ENCODE measurements at places on chromosomes 3 and 15. TPM values are rescaled to one million over a fixed set of nuclear protein-coding genes. Genes with fewer than 3 reads are reported as not detected.

DNA sequence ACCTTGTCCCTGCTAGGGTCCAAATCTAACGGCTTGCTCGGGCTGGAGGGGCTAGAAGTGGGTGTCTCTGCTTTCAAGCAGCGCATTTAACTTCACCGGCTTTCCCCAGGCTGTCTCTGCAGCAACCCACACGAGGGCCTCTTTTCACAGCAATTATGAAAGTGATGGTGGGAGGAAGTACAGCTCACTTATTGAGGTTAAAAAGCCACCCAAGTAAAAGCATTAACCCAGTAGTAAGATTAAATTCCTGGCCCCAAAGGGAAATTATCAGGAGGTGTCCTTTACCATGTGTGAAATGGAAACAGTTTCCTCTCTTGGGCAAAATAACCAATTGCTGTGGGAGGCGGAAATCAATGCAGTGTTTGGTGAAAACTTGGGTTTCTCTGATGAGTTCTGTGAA is 41.1 kb downstream of the NGRN start:
- peaks cover 14% of the 10 kb centered on the region for H3K4me1 ChIP-seq
- no peaks in the 10 kb centered on the region for H3K36me3 ChIP-seq
- peak overlapping the region; percentile 22 for H3K27ac ChIP-seq
- no peak for DNase-seq
- no peaks in the 10 kb centered on the region for H3K27me3 ChIP-seq
- peak overlapping the region; percentile 52 for H3K4me3 ChIP-seq

DNA sequence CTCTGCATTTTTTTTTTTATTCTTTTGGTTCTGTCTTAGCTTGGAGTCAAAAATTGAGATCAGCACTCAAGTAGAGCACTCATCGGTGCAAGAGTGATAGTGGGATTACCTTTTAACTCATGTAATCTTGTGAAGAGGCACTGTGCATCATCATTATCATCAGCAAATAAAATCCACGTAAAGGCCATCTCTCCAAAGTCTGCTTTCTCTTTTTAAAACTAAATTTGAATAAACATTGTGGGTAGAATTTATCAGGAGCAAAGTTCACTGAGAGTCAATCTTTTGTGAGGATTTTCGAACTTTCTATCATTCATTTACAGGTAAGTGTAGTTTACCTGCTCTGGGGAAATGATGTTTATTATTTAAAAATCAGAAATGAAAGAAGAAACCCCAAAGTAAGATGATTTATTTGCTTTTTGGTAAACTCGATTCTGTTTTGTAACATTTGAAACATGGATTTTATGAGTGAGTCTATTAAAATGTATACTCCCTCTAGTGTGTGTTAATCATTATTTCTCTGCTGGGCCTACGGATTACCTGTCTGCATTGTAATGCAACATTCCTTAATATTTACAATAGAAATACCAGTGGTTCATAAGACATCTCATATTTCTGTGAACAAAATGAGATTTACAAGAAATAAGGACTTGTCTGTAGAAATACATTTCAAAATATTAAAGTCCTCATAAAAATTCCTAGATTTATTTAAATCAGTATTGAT is 327.7 kb upstream of the NAALADL2 start:
- no peak for DNase-seq
- H3K27me3 ChIP-seq = no peaks in the 10 kb centered on the region

- H3K27ac ChIP-seq = no peak overlapping the region
- DNase-seq = no peak
- H3K4me1 ChIP-seq = peaks cover 14% of the 10 kb centered on the region
- peaks cover 43% of the 10 kb centered on the region for H3K27me3 ChIP-seq
- H3K4me3 ChIP-seq = no peak overlapping the region
- H3K36me3 ChIP-seq = no peaks in the 10 kb centered on the region
Measured at GRCh38 chr15:73694419-73694818, 10.2 kb downstream of the CD276 start.

DNA sequence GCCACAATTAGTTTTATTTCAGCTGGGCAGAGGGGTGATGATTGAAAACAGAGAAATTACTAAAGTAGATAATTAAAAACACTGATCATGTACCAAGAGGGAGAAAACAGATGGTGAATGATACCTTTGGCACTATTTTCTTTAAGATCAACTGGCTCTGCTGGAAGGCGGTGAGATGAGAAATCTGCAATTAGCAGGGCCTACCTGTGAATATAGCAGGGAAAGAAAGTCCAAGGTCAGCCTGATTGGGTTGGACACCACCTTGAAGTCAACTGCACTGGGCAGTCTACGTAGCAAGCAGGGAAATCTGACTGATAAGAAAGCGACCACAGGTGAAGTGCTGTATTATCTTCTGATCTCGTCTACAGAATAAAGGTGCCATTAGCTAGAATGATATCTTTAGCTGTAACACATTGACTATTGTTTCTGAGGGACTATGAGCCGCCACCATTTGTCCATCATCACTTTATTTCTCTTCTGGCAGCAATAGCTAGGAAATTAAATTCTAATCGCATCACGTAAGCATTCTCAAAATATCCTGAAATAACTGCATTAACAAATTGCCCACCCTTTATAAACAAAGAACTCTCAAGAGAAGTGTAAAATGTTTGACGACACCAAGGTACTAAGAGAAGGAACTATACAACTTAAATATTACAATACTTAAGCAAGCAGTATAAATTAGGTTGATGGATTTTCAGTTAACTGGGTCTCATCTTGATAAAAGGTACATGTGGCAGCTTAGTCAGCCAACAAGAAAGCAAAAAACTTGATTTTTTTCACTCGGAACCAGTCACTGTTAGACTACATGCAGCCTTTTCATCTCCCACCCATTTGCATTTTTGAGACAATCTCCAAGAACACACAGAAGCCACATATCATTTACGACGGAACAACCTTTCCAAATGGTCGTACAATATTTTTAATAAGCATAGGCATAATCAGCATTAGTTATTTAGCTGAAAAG is 1.3 kb downstream of the NEDD4 start:
- no peak for DNase-seq
- no peak overlapping the region for H3K27ac ChIP-seq
- peaks cover 21% of the 10 kb centered on the region for H3K4me1 ChIP-seq
- peak overlapping the region; percentile 94 for H3K4me3 ChIP-seq

DNA sequence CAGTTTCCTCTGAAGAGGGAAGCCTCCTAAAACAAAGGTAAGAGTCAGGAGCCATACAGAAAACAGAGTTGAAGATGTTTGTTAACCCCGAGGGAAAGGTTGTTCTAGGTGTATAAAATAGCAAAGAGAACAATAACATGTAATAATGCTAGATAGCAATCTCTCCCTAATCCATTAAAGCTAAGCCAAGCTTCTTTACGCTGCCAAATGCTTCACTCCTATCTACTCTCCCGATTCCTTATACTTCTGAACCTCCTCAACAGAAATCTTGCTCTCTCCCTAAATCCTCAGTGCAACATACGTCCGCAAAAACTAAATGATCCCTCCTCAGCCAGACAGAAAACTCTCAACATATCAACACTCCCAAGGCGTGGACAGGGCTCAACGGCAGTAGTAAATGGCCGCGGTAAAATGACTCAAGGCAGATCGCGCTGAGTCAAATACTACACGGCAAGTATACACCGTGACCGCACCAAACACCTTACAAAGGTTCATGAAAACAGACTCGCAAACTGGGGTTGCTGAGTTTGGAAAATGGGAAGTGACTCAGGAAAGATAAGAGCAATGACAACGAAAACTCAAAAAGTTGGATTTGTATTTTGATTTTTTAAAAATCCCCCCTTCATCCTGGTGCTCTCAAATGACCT is 682 bp downstream of the CLDND1 start:
- peak; percentile 65 for DNase-seq
- H3K36me3 ChIP-seq = peaks cover 1% of the 10 kb centered on the region
- peaks cover 41% of the 10 kb centered on the region for H3K4me1 ChIP-seq
- H3K4me3 ChIP-seq = peak overlapping the region; percentile 90

DNA sequence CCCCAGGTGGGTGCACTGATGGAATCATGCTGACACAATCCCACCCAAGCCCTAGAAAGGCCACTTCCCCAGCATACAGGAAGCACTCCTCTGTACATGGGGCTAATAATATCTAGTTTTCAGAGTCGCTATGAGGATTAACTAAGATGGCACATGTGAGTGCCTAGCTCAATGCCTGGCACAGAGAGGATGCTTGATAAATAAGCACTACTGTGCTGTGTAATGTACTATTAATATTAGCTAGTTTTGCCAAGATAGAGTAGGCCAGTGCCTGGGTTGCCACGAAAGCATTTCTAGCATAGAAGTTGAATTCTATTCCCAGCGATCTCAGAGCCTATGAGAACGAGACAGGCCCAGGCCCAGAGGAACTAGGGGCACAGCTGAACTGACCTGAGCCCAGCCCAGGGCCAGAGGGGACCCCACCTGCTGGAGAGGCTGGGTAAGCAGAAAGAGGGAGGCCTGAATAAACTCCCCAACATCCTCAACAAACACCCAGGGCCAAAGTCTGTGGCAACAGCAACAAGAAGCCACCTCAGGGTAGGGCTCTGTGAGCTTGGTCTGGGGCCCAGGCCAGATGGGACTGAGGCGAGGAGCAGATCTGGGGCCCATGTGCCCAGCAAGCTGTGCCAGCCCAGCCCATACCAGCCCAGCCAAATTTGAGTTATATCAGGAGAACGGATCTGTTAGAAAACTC is 7.6 kb upstream of the SEMA7A start:
- H3K27ac ChIP-seq = no peak overlapping the region
- peaks cover 9% of the 10 kb centered on the region for H3K4me1 ChIP-seq
- H3K36me3 ChIP-seq = no peaks in the 10 kb centered on the region
- no peaks in the 10 kb centered on the region for H3K27me3 ChIP-seq
- DNase-seq = no peak

DNA sequence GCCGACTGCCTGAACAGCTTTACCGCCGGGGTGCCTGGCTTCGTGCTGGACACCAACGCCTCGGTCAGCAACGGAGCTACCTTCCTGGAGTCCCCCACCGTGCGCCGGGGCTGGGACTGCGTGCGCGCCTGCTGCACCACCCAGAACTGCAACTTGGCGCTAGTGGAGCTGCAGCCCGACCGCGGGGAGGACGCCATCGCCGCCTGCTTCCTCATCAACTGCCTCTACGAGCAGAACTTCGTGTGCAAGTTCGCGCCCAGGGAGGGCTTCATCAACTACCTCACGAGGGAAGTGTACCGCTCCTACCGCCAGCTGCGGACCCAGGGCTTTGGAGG is 815 bp downstream of the SPINT1 start:
- no peaks in the 10 kb centered on the region for H3K36me3 ChIP-seq
- H3K27me3 ChIP-seq = peaks cover 16% of the 10 kb centered on the region
- H3K27ac ChIP-seq = no peak overlapping the region
- peak; percentile 11 for DNase-seq

GRCh38 chr3:52848617-52849016 is 13.8 kb upstream of the MUSTN1 start:
- H3K36me3 ChIP-seq = peaks cover 52% of the 10 kb centered on the region
- H3K27ac ChIP-seq = no peak overlapping the region
- H3K4me1 ChIP-seq = peaks cover 5% of the 10 kb centered on the region
- H3K4me3 ChIP-seq = no peak overlapping the region
- H3K27me3 ChIP-seq = no peaks in the 10 kb centered on the region

GRCh38 chr15:63599401-63600000 is 2.3 kb downstream of the FBXL22 start:
- no peaks in the 10 kb centered on the region for H3K36me3 ChIP-seq
- H3K27ac ChIP-seq = peak overlapping the region; percentile 99
- peak; percentile 39 for DNase-seq
- H3K4me3 ChIP-seq = peak overlapping the region; percentile 88

DNA sequence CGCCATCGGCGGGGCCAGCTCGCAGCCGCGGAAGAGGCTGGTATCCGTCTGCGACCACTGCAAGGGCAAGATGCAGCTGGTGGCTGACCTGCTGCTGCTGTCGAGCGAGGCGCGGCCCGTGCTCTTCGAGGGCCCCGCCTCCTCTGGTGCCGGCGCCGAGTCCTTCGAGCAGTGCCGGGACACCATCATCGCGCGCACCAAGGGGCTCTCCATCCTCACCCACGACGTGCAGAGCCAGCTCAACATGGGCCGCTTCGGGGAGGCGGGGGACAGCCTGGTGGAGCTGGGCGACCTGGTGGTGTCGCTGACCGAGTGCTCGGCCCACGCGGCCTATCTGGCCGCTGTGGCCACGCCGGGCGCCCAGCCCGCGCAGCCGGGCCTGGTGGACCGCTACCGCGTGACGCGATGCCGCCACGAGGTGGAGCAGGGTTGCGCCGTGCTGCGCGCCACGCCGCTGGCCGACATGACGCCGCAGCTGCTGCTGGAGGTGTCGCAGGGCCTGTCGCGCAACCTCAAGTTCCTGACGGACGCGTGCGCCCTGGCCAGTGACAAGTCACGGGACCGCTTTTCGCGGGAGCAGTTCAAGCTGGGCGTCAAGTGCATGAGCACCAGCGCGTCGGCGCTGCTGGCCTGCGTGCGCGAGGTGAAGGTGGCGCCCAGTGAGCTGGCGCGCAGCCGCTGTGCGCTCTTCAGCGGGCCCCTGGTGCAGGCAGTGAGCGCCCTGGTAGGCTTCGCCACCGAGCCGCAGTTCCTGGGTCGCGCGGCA is 1.8 kb downstream of the TLNRD1 start:
- H3K4me1 ChIP-seq = peaks cover 63% of the 10 kb centered on the region
- H3K36me3 ChIP-seq = no peaks in the 10 kb centered on the region
- DNase-seq = no peak
- peak overlapping the region; percentile 69 for H3K4me3 ChIP-seq
- no peak overlapping the region for H3K27ac ChIP-seq
- H3K27me3 ChIP-seq = no peaks in the 10 kb centered on the region

DNA sequence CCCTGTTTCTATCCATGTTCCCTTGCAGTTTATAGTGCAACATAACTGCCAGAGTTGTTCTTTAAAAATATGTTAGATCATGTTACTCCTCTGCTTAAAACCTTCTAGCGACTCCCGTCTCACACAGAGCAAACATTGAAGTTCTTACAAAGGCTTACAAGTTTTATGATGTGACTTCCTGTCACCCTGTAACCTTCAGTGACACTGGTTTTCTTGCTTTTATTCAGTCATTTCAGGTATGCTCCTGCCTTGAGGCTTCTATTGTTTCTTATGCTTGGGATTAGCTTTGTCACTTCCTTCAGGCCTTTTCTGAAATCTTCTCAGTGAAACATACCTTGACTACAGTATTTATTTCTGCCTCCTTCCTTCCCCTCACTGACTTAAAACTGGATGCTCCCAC is 252.1 kb downstream of the DOCK3 start:
- no peak overlapping the region for H3K4me3 ChIP-seq
- H3K36me3 ChIP-seq = peaks cover 9% of the 10 kb centered on the region
- peaks cover 5% of the 10 kb centered on the region for H3K27me3 ChIP-seq
- peak overlapping the region; percentile 68 for H3K27ac ChIP-seq

Gene TLR9
- total RNA-seq = 2.4 TPM

Gene TMEM158
- total RNA-seq = 0.22 TPM

Gene GABRR3
- total RNA-seq = not detected

Gene GOLGA6A
- total RNA-seq = 0.16 TPM

Gene PP2D1
- total RNA-seq = not detected

Gene TIMMDC1
- 71.0 TPM for total RNA-seq

Gene CLSTN2
- total RNA-seq = not detected

Gene MEX3B
- total RNA-seq = 1.8 TPM

Gene UBE2E2
- total RNA-seq = 14.5 TPM

All from naive thymus-derived CD8-positive, alpha-beta T cell (primary cell).